ENCODE measurements at places on chromosomes 6 and 20.

GRCh38 chr20:37384683-37385174 lies 38.8 kb downstream of the SRC start:
- peak; percentile 44 for DNase-seq

GRCh38 chr20:33600981-33601380 lies 61.1 kb upstream of the C20orf144 start:
- DNase-seq: no peak

DNA sequence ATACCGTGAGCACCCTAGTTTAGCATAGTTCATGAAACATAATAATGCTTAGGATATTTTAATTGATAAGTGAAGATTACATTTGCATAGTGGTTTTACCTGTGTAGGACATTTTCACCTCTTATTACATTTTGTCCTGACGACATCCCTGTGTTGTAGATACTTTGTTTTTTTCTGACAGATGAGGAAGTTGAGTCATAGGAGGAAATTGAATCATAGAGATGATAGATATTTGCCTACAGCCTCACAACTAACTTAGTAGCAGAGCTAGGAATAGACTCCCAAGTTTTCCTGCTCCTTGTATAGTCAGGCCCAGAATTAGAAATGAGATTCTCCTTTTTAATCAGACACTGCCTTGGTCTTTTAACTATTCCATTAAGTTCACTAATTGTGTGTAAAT lies 100.5 kb upstream of the SUPT3H start:
- DNase-seq: no peak

- DNase-seq: no peak
These were observed 129.4 kb downstream of the LY86 start for GRCh38 chr6:6717953-6718352.

DNA sequence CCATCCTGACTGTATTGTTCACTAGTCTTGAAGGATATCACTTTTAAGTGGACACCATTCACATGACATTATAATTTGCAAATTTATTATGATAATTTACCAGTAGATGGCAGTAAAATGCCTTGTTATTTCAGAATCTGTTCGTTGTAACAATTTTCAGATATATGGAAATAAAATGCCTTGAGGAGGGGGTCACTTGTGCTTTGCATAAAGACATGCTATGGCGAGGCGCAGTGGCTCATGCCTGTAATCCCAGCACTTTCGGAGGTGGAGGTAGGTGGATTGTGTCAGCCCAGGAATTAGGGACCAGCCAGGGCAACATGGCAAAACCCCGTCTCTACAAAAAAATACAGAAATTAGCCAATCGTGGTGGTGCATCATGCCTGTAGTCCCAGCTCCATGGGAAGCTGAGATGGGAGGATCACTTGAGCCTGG lies 9.0 kb upstream of the NCOA6 start:
- no peak for DNase-seq

DNA sequence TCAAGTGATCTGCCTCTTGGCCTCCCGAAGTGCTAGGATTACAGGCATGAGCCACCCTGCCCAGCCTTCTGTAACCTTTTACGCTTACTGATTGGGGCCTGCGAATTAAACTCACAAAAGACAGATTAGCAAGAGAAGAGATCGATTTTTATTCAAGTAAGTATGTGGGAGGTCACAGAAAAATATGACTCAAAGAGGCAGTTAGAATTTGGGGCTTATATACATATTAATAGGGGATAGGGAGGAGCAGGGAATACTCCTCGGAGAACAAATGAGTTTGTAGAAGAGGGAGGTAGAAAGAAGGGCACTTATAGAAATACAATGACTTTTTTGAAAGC lies 78.9 kb downstream of the CD24 start:
- DNase-seq: no peak

DNA sequence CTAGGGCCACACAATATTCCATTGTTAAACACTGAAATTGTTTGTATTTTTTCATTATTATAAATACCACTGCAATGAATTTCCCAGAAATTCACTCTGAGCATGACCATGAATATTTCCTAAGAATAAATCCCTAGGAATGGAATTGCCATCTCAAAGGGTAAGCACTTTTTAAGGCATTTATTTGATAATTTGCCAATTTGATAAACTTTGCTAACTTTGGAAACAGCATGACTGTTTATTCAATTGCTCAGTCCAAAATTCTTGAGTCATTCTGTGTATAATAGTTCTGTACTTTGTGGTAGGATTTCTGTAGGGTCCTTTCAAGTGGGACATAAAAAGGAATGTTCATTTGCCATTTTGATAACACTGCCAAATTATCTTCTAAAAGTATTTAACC lies 44.2 kb upstream of the TOX2 start:
- DNase-seq: no peak

DNA sequence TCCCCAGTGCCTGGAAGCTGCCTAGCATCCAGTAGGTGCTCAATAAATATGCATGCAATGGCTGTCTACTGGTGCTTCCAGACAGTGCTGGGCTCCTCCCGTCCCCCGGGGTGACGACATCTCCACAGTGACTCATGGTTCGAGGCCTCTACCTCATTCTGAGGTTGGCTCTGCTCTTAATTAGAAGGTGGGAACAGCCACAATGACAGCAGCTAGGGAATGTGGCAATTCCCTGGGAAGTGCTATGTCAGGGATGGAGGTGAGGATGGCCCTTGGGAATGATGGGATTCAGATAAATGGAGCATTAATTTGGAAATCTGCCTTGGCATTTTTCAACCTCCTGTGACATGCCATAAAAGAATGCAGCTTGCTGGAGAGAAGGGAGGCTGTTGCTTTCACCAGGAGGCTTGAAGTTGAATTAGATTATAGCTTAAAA lies 43.5 kb upstream of the NFATC2 start:
- DNase-seq: no peak

DNA sequence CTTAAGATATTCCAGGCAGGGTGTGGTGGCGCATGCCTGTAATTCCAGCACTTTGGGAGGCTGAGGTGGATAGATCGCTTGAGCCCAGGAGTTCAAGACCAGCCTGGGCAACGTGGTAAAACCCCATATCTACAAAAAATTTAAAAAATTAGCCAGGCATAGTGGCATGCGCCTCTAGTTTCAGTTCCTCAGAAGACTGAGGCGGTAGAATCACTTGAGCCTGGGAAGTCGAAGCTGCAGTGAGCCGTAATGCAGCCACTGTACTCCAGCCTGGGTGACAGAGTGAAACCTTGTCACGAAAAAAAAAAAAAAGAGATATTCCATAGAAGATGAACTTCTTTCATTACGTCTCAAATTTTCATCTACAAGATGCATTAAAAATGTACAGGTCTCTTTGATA lies 46.7 kb upstream of the ISM1 start:
- DNase-seq: no peak

- no peak for DNase-seq
These were observed 45.9 kb downstream of the PTPRK start for GRCh38 chr6:128474481-128474880.

DNA sequence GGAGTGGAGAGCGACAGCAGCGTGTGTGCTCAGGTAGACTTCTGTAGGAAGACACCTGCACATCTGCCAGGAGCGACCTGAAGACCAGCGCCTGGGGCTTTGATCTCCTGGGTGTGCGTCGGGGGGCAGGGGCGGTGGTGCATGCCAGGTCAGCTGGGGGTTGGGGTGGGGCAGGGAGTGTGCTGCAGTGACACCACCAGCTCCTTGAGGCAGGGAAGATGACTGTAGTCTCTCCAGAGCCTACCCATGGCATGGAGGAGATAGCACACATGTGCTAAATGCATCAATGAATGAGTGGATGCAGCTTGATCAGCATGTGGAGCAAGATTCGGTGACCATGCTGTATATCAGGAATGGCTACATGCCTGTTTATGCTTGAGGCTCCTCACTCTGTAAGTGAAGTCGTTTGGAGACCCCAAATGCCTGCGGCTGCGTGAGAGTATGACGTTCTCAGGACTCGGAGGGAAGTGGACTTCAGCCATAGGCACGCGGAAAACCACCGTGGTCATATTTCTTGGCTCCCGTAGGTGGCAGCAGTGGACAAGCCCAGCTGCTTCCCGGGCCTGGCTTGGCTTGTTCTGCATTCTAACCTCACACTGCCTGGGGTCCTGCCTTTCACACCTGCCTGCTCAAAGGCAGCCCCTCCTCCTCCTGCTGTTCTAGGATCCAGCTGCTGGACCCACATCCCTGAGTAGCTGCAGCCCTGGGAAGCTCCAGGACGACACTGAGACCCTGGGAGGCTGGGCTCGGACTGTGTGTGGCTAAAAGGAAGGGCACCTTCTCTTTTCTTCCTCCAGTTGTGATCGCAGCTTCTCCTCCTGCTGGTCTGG lies 39.4 kb upstream of the KCNK16 start:
- DNase-seq: no peak

DNA sequence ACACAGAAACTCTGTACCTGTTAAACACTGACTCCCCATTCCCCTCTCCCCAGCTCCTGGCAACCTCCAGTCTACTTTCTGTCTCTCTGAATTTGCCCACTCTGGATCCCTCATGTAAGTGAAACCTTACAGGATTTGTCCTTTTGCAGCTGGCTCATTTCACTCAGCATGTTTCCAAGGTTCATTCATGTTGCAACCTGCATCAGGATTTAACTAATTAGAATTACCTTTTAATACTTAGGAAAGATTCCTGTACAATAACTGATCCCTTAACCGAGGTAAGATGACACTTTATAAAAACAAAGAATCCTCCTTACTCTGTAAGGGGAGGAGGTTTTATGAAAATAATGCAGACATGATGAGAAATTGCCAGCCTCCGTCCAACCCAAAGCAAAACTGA lies 113.1 kb upstream of the MTHFD1L start:
- no peak for DNase-seq

DNA sequence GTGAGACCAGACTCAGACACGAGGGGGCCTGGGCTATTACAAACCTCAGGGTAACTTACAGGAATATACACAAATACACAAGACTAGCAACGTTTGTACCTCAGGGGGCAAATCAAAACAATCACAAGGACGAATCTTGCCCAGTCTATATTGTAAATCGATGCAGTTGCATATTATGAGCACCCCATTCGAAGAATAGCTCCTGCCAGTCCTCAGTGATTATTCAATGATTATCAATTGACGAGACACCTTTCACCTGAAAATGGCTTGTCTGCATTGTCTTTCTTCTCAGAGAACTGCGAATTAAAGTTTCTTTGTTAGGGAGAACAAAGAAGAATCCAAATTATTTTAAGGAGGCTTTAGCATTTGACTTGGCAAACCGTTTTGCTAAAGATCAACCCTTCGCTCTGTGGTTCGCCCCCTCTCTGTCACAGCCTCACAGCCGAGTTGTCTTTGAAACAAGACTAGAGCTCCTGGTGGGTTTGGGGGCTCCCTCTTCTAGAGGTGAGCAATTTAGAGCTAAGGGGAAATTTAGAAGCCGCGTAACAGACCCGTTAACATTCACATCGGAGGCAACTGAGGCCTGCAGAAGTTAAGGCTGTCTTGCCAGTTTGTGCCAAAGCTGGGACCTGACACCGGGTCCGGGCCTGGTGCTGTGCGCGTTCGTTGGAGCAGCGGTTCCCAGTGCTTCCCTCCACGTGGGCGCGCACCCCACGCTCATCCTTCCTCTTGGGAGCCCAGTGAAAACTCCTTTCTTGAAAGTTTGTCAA lies 24.9 kb upstream of the MAP3K7 start:
- no peak for DNase-seq

GRCh38 chr6:90038961-90039653 lies 144.8 kb downstream of the GJA10 start:
- DNase-seq: no peak

All from stimulated activated CD8-positive, alpha-beta memory T cell treated with anti-CD3 and anti-CD28 coated beads, Interleukin-15, amount 100 ng/mL, for 4 hours (primary cell).